ENCODE measurements at places on chromosomes 12 and 14.

GRCh38 chr14:55671641-55672040 lies 91.6 kb downstream of the KTN1 start:
- DNase-seq = no peak

- no peak for DNase-seq
Observed at GRCh38 chr14:54866588-54866987, 36.0 kb downstream of the GCH1 start.

DNA sequence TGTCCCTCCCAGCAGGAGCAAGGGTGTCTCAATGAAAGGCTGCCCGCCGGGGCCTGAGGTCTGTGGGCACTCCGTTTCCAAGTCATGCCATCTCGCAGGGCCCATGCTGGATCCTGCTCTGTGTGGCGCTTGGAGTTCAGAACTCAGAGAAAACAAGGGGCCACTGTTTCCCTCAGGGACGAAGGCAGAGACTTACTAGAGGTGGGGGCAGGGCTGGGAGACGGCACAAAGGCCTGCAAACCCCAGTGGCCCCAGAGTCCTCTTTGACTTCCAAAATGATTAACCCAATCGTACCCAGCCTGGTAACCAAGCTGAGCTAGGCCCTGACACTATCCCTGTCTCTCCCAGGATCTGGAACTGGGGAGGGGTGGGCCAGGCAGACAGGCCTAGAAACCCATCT lies 95.8 kb downstream of the ITPK1 start:
- no peak for DNase-seq

DNA sequence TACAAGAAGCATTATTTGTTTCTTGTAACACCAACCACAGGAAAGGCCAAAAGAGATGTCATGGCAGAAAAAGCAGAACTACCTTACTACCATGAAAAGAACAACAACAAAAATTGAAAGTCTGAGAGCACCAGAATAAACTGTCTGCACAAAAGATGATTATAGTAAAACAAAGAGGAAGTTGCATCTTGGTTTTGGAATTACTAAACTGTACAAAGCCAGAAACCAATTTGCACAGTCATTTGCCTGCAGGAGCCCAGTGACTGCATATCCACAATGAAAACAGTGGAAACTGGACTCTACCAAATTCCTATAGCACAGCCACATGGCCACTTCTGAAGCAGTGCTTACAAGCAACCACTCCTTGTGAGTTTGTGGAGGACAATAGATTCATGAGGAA lies 276.2 kb downstream of the SSPN start:
- no peak for DNase-seq

DNA sequence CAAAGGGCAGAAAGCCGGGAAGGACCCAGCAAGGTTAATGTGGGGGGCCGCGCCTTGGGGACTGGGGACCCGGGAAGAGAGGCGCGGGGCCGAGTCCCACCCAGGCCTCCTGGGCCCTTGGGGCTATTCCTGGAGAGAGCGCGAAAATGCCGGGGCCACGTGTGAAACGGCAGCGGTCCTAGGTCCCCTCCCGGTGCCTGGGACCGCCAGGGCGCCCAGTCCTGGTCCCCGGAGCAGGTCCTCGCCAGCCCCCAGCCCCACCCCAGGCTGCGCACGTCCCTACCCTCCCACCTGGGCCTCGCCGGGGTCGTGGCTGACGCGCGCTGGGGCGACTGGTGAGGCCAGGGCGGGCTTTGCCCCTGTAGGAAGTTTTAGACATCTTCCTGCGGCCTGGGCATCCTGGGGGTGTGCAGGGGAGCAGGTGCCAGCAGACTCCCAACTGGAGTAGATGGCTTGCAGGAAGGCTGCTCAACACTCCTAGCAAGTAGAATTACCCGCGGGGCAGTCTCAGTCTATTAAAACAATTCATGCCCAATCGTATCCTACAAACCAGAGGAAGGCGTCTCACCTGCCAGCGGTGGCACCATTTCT lies 708 bp downstream of the FAR2 start:
- DNase-seq = no peak

GRCh38 chr12:54035568-54036264 lies 2.9 kb downstream of the HOXC5 start:
- DNase-seq = no peak

GRCh38 chr14:73913256-73913655 lies 26.6 kb downstream of the ZNF410 start:
- DNase-seq = no peak

- no peak for DNase-seq
Observed at GRCh38 chr14:68548194-68549076, 244.4 kb downstream of the ZFP36L1 start.

DNA sequence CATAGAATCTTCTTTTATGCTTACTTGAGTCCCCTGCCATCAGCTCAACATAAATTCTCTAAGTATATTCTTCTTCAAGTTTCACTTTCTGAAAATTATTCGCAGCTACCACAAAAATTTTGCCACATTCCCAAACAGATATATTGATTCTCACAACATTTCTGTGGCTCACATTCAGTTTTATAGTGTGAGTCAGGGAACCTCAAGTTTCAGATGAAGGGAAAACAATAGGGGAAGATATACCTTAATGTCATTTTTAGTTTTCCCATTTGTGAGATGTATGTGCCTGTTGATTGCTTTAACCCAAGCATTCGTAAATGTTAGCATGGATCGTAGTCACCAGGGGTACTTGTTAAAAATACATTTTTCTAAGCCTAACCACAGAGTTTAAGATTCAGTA lies 465.8 kb downstream of the CCER1 start:
- no peak for DNase-seq

Data from stimulated activated CD8-positive, alpha-beta memory T cell treated with anti-CD3 and anti-CD28 coated beads, Interleukin-2, amount 100 ng/mL, for 48 hours (primary cell).